ENCODE measurements at places on chromosomes 11 and 22.

DNA sequence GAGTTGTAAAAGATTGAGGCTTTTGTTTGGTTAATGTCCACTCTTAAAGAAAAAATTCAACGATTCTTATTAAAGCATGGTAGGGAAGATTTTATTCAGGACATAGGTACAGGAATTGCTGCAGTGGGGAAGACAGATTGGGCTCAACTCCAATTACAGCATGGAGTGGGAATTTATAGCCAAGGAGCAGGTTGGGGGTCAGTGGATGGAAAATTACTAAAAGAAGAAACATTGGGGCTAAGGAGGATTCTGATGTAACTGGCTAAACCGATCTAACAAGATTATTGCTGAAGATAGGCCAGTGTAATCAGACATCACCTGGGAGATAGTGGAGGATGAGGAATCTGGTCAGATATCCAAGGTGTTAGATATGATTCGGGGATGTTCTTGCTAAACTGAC is 97.4 kb downstream of the FAR1 start:
- DNase-seq, result no peak

DNA sequence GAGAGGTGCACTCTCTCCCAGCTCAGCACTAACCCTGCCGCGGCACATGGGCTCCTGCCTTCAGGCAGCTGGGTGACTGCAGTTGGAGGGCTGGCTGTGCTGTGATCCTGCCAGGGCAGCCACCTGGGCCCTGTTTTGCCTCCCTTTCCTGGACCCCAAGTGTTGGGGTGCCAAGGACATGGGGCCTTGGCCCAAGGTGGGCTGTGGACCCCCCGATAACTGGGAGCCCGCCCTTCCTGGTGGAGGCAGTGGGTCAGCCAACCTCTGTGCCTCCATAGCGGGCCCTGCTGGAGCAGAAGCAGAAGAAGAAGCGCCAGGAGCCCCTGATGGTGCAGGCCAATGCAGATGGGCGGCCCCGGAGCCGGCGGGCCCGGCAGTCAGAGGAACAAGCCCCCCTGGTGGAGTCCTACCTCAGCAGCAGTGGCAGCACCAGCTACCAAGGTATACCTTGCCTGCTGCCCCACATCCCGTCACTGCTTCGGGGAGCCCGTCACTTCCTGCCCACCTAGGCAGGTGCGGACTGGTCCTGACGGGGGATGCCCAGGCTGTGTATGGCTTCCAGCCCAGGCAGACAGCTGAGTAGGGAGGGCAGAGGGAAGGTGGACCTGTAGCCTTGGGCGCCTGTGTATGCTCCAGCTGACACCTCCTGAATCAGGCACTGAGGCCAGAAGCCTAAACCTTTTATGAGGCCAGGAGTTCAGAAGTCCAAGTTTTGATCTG is 8.9 kb downstream of the TUB start:
- no peak for DNase-seq

- peak; percentile 37 for DNase-seq
Observed at GRCh38 chr11:78310500-78310909, 107.1 kb downstream of the GAB2 start.

GRCh38 chr22:48760481-48761390 is 1066.9 kb downstream of the BRD1 start:
- DNase-seq, result no peak

DNA sequence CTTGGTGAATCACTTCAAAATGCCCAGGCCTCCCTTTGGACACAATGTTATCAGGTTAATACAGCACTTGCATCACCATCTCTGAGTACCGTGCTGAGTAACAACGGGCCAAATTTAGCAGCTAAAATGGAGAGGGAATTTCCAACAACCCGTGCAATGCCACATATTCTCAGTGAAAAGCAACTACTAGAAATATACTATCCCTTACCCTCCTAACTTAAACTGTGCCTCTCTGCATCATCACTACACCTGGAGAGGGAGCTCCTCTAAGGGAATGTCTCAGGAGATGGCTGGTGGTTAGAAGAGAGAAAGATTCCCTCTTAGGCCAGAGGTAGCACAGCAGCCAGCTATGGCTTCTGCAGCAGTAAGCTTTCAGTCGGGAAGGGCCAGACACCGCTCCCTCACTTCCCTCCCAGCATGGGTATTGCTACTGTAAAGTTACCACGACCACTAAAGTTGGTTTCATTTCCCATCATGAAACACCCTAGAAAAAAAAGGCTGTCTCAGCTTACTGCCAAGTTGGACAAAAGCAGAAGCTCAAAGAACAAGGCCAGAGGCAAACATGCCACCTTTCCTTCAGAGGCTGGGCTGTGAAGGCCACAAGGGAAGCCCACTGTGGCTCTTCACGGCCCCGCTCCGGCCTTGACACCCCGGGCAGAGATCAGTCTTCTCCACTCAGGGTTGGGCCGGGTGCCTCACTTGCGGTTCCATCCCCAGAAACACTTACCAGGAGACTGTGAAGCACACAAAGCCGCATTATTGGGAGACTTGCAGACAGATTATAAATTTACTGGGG is 3.9 kb downstream of the MAML2 start:
- peak; percentile 81 for DNase-seq

- no peak for DNase-seq
Observed at GRCh38 chr11:69361466-69361865, 67.5 kb downstream of the MYEOV start.

- DNase-seq, result no peak
Observed at GRCh38 chr22:33580310-33580709, 340.0 kb downstream of the LARGE1 start.

DNA sequence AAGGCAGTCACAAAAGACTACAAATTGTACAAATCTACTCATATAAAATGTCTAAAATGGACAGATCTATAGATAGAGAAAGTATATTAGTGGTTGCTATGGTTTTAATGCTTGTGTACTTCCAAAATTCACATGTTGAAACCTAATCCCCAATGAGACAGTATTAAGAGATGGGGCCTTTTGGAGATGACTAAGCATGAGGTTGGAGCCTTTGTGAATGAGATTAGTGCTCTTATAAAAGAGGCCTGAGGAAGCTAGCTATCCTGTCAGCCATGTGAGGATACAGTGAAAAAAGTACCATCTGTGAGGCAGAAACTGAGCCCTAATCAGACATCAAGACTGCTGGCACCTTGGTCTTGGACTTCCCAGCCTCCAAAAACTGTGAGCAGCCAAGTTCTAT is 82.6 kb downstream of the CYP2R1 start:
- DNase-seq, result no peak

DNA sequence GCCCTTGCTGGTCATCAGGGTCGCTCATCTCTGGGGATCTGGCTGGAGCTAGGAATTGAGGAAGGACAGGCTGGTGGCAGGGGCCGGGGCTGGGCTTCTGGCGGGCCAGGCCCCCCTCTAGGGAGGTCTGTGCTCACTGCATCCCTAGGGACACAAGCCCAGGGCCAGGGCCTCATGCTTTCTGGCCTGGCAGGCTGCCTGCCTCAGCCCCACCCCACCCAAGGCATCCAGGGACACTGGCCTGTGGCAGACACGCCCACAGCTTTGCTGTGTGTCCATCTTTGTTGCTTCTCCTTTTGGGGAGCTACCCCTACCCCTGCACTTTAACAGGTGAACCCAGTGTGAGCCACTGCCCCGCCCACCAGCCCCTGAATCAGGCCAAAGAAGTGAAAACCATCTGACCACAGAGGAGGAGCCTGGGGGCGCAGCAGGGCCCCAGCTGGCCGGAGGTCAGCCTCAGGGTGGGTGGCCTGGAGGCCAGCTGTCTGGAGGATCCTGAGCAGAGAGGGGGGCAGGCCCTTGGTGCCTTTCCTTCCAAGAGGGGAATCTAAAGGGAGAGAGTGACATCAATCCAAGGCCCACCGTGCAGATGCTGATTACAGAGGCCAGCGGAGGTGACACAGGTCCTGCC is 26.8 kb upstream of the CELSR1 start:
- no peak for DNase-seq

DNA sequence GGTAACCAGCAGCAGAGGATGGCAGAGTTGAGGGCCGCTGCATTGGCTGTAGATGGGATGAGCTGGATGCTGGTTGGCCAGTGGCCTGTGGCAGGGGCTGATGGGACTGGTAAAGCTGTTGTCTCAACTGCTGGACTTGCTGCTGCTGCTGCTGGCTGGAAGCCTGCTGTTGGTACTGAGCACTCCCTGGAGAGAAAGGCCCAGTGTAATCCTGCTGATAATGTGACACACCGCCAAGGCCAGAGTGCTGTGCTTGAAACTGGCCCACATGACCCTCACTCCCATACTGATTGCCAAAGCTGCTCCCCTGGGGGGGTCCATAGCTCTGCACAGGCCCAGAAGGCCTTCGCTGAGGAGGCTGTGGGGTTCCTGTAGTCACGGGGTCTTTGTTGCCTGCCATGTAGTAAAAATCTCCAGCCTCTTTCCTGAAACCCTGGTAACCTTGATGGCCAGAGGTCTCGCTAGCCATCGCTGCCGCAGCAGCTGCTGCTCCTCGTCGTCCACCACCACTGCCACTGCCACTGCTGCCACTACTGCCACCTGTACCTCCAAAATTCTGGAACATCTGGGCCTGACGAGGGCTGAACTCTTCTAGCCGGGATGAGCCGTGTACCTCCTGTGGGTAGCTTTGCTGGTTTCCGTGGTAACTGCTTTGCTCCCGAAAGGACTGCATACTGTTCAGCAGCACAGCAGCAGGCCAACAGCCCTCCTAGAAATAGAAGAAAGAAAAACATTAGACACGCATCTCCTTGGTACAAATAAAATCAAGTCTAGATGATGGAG is 55.6 kb downstream of the TCF20 start:
- no peak for DNase-seq

GRCh38 chr11:70423523-70424505 is 25.5 kb downstream of the CTTN start:
- peak; percentile 90 for DNase-seq

GRCh38 chr11:72228844-72229231 is 4.3 kb downstream of the INPPL1 start:
- no peak for DNase-seq

DNA sequence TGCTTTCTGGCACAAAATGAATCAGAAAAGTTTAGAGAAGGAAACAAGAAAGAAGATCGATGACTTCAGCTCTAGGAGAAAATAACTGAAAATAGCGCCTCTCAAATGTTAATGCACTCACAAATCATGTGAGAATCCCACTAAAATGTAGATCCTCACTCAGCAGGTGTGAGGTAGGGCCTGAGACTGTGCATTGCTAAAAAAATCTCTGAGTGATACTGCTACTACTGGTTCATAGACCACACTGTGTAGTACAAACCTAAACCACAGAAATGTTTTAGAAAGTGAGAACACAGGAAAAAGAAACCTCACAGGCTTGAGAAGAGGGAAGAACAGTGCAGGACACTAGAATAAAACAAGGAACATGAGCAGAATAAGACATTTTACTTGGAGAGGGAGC is 2.0 kb downstream of the OR8D4 start:
- no peak for DNase-seq

- no peak for DNase-seq
Observed at GRCh38 chr11:62457478-62457877, 38.6 kb downstream of the SCGB1A1 start.

Measured in astrocyte (in vitro differentiated cells and primary cell).